Activated T-cell treated with anti-CD3 and anti-CD28 coated beads for 4 hours (primary cell): ENCODE measurements at places on chromosomes 1 and 21.

GRCh38 chr21:16983420-16983819 is 529.4 kb upstream of the CXADR start:
- DNase-seq: no peak

DNA sequence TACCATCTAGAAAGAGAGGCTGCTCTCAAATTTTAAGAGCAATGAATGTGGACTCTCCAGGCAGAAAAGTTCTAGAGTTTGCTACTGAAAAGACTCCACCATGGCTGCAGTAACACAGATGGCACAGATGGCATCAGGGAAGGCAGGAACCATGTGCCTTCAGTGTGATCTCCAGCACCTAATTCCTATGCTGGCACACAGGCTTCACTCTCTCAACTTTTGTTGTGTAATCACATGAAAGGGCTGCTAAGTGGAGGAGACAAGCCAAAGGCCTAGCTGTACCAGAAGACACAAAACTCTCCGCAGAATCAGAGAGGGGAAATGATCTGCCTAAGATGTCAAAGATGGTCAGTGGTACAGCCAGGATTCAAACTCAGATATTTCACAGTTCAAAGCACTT is 31.1 kb downstream of the ERI3 start:
- no peak for DNase-seq

GRCh38 chr1:155884982-155885381 is 25.6 kb downstream of the SYT11 start:
- DNase-seq: no peak

DNA sequence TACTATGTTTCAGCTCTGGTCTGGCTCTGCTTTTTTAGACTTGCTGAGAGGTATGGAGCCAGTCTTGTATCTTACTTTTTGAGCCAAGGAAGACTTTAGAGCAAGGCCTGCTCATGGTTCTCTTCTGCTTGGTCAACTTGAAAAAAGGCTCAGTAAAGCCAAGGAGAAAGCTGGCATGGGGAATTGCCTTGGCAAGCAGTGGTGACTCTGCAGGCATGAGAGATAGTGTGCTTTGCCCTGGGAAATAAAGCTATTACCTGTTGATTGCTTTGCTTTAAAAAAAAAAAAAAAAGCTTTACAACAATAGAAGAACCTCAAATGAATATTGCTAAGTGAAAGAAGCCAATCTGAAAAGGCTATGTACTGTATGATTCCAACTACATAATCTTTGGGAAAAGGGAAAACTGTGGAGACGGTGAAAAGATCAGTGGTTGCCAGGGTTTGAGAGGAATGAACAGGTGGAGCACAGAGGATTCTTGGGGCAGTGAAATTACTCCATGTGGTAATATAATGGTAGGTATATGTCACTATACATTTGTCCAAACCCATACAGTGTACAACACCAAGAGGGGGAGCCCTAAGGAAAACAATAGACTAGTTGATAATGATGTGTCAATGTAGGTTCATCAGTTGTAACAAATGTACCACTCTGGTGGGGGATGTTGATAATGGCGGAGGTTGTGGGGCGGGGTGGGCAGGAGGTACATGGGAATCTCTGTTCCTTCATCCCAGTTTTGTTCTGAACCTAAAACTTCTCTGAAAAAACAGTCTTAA is 87.6 kb downstream of the HMCN1 start:
- no peak for DNase-seq

DNA sequence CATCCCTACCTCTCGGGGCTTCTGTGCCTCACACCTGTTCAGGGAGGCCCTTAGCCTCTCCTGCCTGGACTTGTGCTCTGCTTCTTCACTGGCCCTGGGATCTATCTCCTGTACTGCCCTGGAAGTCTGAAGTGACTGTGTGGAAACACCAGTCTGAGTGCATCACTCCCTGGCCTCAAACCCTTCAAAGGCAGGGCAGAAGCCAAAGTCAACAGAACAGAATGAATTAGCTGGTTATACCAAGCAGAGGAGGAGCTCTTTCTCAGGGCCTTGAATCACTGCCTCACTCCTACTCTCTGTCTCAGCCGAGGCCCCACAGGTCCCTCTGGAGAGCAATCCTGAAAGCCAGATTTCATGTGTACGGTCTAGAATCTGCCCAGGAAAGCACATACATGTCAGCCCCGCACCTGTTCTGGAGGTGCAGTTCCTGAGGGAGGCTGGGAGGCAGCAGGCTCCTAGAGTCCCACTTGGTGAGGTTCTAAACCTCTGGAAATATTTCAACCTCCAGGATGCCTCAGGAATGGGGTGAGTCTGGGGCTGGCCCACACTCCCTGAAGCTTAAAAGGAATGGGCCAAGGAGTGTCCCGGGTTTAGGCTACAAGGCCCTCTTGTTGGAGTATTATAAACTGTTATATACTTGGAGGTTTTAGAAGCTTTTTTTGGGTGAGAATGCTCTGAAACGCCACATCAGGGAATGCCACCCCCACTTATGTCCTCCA is 98.3 kb downstream of the ABCA4 start:
- DNase-seq: no peak

GRCh38 chr1:162139211-162139610 is 69.7 kb downstream of the NOS1AP start:
- DNase-seq: no peak

DNA sequence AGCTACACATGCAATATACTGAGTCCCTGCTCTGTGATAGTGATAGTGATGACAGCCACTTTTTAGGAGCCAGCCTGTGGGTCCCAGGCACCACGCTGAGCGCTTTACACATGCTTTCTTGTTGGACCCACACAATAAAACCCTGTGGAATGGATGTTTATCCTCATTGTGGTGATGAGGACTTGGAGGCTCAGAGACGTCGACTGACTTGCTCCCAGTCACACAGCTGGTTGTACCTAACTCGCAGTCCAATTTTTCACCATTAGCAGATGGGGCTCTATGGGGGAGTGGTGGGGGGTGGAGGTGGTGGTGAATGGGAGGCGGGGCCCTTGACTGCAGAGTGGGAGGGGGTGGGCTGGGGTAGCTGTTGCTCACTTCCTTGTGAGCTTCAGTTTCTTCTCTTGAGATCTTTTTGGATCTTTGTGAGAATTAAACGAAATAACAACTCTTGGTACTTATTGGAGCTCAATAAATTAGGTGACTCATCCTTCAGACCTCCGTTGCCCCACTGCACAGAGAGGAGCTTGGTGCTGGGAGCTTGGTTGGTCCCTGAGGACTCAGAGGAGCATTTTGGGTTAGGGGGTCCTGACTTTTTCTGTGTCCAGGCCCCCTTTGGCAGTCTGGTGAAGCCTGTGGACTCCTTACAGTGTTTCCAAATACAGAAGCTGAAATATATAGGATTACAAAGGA is 61.8 kb upstream of the CD1D start:
- no peak for DNase-seq

GRCh38 chr21:46068516-46069079 is 29.3 kb upstream of the COL6A2 start:
- no peak for DNase-seq

- DNase-seq: no peak
These were observed 75.3 kb upstream of the WDR26 start for GRCh38 chr1:224509907-224510306.

DNA sequence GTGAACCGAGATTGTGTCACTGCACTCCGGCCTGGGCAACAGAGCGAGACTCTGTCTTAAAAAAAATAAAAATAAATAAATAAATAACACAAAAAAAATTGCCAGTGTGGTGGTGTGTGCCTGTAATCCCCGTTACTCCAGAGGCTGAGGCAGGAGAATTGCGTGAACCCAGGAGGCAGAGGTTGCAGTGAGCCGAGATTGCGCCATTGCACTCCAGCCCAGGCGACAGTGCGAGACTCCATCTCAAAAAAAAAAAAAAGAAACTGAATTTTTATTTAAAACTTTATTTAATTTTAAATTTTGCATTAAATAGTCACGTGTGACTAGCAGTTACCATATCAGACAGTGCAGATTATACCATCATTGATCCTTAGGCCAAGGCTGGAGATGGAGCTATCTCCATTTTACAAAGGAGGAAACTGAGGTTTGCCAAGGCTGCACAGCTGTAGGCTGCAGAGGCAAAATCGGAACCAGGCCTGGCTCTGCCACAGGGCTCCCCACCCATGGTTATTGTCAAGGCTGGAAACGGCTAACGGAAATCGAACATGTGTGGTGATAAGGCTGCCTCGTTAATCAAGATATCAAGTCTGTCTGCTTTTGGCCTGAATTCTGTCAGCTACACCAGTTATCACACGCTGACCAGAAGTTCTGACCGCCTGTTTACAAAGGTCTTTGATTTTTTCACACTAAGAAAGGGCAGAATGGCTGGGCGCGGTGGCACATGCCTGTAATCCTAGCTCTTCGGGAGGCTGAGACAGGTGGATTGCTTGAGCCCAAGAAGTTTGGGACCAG is 20.5 kb downstream of the HSPG2 start:
- DNase-seq: no peak

DNA sequence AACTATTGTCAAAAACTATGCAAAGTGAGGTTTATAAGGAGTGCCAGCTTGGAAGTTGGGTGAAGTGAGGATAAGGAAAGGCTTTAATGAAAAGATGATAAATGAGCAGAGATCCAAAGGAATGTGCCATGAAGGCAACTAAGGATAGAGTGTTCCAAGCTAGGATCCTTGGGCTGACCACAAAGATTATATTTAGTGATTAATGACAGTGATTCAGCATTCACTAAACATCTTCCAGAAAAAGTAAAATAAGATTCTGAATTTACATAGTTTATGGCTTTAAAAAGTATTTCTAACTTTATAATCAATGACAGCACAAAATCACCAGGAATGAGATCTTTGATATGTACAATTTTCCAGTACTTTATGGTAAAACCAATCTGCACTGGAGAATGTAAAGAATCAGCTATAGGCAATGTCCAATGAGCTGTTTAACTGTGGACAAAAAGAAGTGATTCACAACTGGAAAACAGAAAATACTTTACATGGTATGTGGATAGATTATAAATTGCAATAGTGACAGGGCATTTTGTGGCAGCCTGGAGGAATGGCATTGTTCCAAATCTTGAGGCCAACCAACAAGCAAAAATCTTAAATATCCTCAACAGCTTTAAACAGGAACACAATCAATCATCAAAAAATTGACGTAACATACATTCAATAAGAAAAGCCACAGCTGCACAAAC is 91.2 kb upstream of the KCTD3 start:
- DNase-seq: no peak

GRCh38 chr1:109874445-109874844 is 36.2 kb upstream of the CSF1 start:
- DNase-seq: no peak

DNA sequence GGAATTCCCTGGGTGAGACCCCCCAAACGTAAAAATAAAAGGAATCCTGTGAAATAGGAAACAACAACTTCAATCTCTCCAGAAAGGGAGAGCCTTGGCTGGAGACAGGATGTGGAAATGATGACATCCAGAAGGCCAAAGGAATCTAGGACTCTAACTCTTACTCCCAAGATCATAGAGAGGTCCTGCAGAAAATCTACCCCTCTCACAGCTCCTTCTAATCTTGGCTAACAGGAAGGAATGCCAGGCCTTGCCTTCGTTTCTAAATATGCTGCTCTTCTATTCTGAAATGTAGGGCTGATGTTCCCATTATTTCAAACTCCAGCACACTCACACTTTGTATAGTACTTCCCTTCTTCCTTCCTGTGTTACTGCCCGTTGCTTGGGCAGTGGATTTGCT is 40.7 kb downstream of the ARHGEF11 start:
- DNase-seq: no peak

DNA sequence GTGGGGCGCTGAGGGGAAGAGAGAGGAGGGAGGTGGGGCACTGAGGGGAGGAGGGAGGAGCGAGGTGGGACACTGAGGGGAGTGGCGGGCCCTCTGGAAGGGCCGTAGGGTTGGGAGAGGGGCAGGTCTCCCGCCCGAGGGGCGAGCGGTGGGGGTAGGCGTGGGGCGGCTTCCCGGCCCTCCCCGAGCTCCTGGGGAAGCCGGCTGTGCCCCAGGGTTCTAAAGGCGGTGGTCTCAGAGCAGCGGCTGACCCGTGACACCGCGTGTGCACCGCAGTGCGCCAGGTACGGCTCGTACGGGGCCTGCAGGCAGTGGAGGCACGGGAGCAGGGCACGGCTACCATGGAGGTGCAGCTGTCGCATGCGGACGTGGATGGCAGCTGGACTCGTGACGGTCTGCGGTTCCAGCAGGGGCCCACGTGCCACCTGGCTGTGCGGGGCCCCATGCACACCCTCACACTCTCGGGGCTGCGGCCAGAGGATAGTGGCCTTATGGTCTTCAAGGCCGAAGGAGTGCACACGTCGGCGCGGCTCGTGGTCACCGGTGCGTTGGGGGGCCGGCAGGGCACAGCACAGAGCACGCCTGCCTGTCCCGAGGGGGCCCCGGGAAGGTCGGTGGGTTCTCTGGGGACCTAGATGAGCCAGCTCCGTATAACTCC is 68.5 kb downstream of the OBSCN start:
- no peak for DNase-seq

- DNase-seq: no peak
These were observed 169.2 kb downstream of the LYPLAL1 start for GRCh38 chr1:219342836-219343235.

- no peak for DNase-seq
These were observed 243.2 kb upstream of the NR5A2 start for GRCh38 chr1:199784138-199784895.

DNA sequence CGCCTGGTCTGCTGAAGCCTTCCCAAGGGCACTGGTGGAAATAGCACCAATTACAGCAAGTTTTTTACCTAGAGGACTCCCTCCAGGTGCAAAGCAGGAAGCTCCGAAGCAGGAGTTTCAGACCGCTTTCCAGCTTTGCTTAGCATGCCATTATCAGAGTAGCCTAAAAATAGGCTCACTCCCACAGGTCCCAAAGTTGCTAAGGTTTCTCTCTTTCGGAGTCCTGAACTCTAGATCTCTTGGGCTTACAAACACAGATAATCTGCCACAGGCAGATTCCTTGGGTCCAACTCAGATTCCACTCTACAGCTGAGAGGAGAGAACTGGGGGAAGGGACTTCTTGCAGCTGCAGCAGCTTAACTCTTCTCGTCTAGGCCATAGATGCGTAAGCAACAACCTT is 22.5 kb downstream of the ZMYND12 start:
- no peak for DNase-seq
